ENCODE measurements at places on chromosomes 7 and 10.
A peak's percentile ranks its signal among the peaks of the same experiment; 100 is the strongest.

DNA sequence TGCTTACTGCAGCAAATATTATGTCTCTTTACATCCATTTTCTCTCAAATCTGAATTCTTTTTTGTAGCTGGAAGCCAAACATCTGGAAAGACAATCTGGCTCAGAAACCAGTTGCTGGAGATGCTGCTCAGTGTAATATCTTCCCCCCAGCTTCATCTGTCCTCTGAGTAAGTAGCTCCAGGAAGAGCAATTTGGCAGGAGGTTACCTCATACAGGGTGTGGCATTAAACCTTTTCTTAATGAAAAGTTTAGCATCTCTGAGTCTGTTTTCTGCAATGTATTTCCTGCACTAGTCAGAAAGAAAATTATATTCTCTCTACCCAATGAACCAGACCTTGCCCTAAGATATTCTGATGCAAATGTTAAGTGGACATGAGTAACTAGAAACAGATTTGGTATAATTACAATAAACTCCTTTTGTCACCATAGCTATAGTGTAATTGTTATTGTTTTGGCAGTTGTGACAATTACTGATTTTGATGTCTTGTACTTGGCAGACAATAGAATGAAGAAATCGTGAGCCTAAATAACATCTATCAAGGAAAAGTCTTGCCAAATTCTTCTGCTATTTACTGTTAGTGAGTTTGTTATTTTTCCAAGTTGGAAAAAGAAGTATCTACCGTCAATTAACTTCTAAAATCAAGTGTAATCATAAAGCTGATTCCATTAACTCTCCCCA is 123.3 kb downstream of the WDFY4 start:
- DNase-seq = no peak

DNA sequence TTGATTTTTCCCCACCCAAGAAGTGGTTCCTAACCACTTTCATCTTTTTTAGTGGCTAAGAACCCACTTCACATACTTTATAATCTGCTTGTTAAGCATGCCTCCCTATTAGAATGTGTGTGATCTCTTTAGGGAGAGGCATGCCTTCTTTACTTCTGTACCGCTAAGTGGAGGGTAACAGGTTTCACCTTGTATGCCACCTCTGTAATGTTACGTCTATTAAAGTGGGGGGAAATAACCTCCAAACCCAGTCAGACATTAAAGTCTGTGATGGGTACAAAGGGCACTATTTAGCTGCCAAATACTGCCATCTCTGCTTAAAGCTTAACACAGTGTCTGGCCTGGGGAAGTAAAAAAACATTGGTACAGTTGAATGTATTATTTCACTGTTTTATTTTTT is 51.9 kb downstream of the EPC1 start:
- no peak for DNase-seq

GRCh38 chr7:99794585-99795502 is 10.9 kb upstream of the CYP3A4 start:
- no peak for DNase-seq

GRCh38 chr7:6167587-6168476 is 104.6 kb downstream of the CYTH3 start:
- DNase-seq = no peak

DNA sequence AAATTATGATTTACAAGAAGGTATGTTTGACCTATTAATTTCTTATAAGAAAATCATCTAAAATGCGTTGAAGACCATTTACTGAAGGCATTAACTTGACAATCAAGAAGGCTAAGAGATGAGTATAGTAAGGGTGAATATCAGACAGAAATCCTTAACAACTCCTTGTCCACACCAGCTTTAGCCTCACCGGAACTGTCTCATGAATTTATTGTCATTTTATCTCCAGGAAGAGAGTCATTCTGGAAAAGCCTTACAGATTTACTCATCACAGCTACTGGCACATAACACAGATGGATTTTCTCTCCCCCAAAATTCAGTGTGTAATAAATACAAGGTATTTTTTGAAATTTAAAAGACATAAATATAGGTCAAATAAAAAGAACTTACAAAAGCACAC is 129.4 kb upstream of the LSM8 start:
- DNase-seq = no peak

GRCh38 chr10:16866541-16867275 is 49.5 kb upstream of the RSU1 start:
- DNase-seq = no peak

DNA sequence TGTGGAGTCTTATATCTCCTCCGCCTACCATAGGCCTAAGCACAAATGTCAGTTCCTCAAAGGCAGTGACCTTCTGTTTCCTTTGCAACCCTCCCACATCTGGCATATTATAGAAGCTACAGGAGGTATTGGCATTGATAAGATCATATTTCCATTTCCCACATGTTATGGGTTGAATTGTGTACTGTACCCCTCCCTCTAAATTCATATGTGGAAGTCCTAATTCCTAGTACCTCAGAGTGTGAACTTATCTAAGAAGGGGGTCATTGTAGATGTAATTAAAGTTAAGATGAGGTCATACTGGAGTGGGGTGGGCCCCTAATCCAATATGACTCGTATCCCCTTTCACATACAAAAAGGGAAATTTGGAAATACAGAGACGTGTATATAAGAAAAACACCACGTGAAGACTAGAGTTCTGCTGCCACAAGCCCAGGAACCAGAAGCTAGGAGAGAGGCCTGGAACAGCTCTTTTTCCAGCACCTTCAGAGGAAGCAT is 6.1 kb upstream of the LAMB4 start:
- no peak for DNase-seq

DNA sequence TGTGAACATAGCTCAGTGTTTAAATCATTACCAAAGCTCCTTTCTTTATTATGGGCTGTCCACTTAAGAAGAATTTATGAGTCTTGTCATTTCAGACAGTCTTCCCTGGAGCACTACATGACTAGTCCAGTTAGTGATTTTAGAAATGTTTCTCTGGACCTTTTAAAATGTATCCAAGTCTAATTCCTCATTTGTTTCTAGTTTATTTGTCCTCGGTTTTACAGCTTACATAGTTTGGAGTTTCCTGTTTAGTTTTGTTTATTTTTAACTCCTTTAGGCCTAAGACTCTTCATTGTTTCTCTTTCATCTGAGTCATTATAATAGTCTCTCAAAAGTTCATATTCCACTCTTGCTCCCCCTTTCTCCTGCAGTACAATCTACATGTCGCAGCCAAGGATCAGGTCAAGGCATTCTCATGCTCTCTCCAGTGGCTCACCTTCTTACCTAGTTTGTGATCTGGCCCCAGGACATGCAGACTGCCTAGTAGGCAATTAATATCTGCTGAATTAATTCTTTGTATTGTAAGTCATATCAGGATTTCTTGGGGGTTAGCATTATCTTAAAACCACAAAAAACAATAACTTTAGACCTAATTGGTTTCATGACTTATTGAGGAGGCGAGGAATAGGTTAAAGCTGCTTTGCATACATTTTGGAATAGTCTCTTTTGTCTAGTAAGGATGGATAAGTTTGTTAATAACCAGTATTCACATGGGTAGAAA is 93.8 kb downstream of the MAPK8 start:
- no peak for DNase-seq

DNA sequence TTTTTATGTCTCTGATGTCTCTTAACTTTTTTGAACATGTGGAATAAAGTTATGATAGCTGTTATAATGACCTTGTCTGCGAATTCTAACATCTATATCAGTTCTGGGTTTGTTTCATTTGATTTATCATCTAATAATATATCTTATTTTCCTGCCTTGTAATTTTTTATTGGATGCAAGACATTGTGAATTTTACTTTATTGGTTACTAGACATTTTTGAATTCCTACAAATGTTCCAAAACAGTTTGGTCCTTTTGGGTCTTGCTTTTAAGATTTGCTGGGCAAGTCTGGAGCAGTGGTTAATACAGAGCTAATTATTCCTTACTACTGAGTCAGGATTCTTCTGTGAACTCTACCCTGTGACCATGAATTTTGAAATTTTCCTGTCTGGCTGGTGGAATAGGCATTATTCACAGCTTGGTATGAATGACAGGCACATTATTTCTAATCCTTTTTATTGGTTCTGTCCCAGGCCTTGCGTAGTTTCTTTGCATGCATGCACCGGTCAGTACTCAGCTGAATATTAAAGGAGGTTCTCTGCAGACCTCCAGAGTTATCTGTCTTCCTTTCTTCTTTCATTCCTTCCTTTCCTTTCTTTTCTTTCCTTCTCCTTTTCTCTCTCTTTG is 9.0 kb downstream of the CUTC start:
- DNase-seq = no peak

GRCh38 chr10:94403380-94404213 is 1.3 kb downstream of the TBC1D12 start:
- peak; percentile 45 for DNase-seq

- no peak for DNase-seq
These were observed 9.9 kb upstream of the NT5C3A start for GRCh38 chr7:33072471-33072870.

GRCh38 chr10:33198610-33199009 is 135.9 kb downstream of the NRP1 start:
- no peak for DNase-seq

- DNase-seq = no peak
These were observed 193.9 kb downstream of the FAM107B start for GRCh38 chr10:14580671-14581332.

- no peak for DNase-seq
These were observed 137.7 kb downstream of the PRPF18 start for GRCh38 chr10:13724484-13724883.

DNA sequence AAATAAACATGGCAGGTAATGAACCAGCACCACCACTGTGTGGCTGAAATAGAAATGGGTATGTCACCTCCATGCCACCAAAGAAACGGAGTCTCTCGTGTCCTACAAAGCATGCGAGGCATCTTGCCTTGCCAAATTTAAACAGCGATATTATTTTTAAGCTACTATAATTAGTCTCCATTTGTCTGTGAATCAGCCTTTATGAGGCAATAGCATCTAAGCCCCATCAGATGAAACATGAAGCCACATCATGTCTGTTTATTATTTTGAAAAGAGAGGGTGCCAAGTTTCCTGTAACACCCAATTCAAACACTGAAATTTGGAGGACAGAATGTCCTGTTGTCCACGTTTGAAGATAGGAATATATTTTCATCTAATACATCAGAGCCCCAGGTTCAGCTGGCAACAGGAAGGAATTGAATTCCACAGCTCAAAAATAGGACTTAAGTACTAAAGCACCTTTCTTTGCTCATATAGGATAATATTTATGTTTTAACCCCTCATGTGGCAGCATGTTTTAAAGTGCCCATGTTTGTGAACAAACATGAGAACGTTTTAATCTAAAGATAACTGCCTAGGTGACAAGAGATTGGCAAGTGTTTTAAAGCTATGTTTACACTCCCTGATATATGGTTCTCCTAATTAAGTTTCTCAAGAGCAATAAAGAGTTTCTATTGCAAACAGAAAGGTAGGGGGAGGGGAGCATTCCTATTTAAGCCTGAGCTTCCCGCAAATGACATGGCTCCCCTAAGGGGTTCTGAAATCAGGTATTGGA is 86.8 kb downstream of the SORBS1 start:
- DNase-seq = no peak

DNA sequence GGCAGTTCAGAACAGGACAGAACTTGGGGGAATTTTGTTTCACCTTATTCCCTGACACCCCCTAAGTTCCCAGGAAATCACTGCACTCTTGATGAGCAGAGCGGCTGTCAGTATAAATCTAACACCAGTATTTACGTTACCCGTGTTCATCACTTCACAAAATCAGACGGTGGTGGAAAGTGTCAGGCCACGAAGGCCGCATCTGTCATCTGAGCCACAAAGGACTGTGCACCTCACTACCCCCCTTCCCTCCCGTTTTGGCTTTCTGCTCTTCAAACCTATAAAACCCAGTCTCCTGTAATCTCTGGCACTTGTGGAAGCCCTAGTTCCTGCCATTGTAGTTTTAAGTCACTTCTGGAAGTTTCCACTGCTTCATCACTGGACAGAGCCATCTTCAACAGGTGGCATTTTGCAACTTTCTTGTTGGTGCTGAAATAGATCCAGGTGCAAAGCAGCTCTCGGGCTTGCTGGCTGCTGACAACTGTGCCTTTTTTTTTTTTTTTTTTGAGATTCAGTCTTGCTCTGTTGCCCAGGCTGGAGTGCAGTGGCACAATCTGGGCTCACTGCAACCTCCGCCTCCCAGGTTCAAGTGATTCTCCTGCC is 9.5 kb downstream of the ZFAND2A start:
- DNase-seq = no peak

Measured in T-helper 1 cell (primary cell).